ENCODE measurements at places on chromosomes 5 and 9. TPM values are rescaled to one million over a fixed set of nuclear protein-coding genes. Genes with fewer than 3 reads are reported as not detected.

GRCh38 chr9:4741365-4742089 is 525 bp upstream of the AK3 start:
- H3K36me3 ChIP-seq: no peaks in the 10 kb centered on the region
- H3K27ac ChIP-seq: peak overlapping the region; percentile 95
- H3K4me3 ChIP-seq: peak overlapping the region; percentile 85
- H3K27me3 ChIP-seq: no peaks in the 10 kb centered on the region
- peaks cover 46% of the 10 kb centered on the region for H3K4me1 ChIP-seq

GRCh38 chr9:109739760-109740159 is 40.2 kb upstream of the PALM2AKAP2 start:
- H3K4me1 ChIP-seq: peaks cover 40% of the 10 kb centered on the region
- H3K4me3 ChIP-seq: no peak overlapping the region
- H3K36me3 ChIP-seq: no peaks in the 10 kb centered on the region
- no peak for DNase-seq
- no peak overlapping the region for H3K27ac ChIP-seq
- no peaks in the 10 kb centered on the region for H3K27me3 ChIP-seq

Gene FAM169A
- 6.3 TPM for total RNA-seq

DNA sequence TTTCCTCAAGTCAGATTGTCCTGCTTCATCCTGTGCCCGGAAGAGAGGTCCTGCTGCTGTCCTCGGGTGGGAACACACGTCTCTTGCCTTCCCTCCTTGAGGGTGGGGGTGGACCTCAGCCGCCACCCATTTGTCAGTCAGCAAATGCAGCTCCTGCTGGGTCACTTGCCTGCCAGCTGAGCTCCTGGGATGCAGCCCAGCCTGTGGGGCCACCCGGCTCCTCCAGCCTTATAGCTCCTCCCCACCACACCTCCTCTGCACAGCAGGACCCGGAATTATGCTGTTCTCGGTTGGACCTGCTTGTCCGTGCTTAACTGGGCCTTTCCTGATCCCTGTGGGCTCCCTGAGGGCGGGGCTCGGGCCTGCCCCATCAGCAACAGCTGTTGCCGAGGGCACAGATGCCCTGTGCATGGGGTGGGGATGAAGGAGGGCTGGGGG is 52.7 kb downstream of the RXRA start:
- peaks cover 100% of the 10 kb centered on the region for H3K4me1 ChIP-seq
- no peaks in the 10 kb centered on the region for H3K36me3 ChIP-seq
- H3K27ac ChIP-seq: peak overlapping the region; percentile 96
- peak; percentile 70 for DNase-seq
- H3K27me3 ChIP-seq: no peaks in the 10 kb centered on the region
- H3K4me3 ChIP-seq: peak overlapping the region; percentile 42

DNA sequence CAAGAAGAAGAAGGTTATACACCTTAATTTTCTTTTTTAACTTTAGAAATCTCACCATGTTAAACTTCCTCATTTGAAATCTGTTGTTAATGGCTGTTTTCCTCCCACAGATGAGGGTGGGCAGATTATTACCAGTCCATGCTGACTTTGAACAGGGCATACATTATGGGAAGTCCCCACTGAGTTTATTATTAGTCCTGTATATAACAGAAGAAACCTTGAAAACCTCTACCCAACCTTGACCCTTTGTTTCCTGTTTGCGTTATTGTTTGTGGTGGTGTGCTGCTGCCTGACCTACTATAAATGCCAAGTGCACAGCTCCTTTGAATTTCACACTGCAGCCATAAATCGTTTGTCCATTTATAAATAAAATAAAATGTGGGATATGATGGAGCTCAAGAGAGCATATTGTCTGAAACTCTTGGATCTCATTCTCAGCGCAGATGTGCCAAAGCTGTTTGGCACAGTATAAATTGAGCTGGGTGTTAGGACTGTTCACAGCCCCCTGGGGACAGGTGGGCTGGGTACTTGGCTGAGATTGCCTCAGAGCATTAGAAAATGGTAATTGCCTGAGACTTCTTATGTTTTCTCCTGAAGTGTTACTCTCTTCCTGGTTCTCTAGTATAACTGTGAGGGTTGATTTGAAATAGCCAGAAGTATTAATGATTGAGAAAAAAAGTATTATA is 139.6 kb downstream of the SPATA31D1 start:
- no peak overlapping the region for H3K4me3 ChIP-seq
- no peaks in the 10 kb centered on the region for H3K36me3 ChIP-seq
- no peak overlapping the region for H3K27ac ChIP-seq
- no peaks in the 10 kb centered on the region for H3K27me3 ChIP-seq
- no peaks in the 10 kb centered on the region for H3K4me1 ChIP-seq

DNA sequence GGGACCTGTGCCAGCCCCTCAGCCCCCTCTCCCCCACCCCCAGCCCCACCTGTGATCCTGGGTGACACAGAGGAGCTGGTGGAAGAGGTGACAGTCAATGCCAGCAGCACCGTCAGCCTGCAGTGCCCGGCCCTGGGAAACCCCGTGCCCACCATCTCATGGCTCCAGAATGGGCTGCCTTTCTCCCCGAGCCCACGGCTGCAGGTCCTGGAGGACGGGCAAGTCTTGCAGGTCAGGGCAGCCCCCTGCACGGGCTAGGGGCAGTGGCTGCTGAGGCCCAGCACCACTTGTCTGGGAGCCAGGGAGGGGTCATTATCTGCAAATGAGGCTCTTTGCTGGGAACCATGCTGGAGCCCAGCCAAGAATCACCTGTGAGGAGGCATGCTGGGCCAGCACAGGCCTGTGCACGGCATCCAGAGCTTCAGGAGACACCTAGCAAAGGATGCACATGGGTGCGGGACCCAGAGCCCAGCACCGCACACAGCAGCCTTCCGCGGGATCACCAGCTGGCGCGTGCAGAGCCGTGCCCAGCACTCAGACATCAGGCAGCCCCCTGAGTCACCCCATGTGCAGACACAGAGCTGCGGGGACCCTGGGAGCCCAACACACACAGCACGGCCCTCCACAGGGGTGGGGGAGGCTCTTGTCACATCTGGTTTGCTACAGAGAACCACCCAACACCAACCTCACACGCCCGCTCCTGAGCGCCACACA is 62.0 kb upstream of the ASS1 start:
- no peak overlapping the region for H3K4me3 ChIP-seq
- no peak for DNase-seq
- no peak overlapping the region for H3K27ac ChIP-seq
- H3K4me1 ChIP-seq: no peaks in the 10 kb centered on the region
- H3K36me3 ChIP-seq: no peaks in the 10 kb centered on the region
- H3K27me3 ChIP-seq: peaks cover 22% of the 10 kb centered on the region

GRCh38 chr9:132023419-132024180 is 56.1 kb downstream of the MED27 start:
- no peak overlapping the region for H3K27ac ChIP-seq
- H3K4me1 ChIP-seq: peaks cover 51% of the 10 kb centered on the region
- H3K36me3 ChIP-seq: no peaks in the 10 kb centered on the region
- H3K27me3 ChIP-seq: no peaks in the 10 kb centered on the region

DNA sequence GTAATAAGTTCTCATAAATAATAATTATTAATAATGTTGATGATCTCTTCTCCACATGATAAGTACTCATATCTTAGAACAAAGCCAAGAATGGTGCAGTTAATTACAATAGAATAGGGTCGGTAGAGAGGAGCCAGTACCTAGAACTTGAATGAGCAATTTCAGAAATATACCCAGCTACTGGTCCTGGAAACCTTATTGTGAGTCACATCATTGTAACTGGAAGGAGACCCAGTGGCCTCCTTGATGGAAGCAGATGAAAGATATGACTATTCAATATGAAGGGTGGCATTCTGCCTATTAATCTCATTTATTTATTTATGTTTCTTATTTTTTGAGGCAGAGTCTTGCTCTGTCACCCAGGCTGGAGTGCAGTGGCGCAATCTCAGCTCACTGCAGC is 37.7 kb upstream of the SHOC1 start:
- H3K4me3 ChIP-seq: no peak overlapping the region
- H3K4me1 ChIP-seq: no peaks in the 10 kb centered on the region
- DNase-seq: no peak

- no peak overlapping the region for H3K4me3 ChIP-seq
- DNase-seq: no peak
- H3K27ac ChIP-seq: peak overlapping the region; percentile 30
- H3K27me3 ChIP-seq: peaks cover 4% of the 10 kb centered on the region
- no peaks in the 10 kb centered on the region for H3K4me1 ChIP-seq
- H3K36me3 ChIP-seq: no peaks in the 10 kb centered on the region
These were observed 21.6 kb downstream of the CSF1R start for GRCh38 chr5:150064681-150065220.

DNA sequence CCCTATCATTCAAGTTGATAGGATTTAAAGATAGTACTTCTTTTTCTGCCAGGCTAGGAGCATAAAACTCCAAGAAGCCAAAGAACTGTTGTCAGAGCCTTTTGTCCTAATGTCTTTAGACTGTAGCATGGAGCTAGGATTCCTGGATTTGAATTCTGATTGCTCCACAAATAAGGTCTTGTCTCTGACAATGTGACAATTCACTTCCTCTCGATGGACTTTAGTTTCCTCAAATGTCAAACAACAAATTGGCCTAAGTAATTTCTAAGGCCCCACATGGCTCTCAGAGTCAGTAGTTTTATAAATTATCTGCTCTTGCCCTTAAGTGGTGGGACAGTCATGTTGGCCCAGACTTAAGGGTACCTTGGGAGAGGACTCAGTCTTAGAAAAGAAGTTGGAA is 36.7 kb downstream of the RFK start:
- DNase-seq: no peak
- H3K27me3 ChIP-seq: no peaks in the 10 kb centered on the region
- H3K27ac ChIP-seq: no peak overlapping the region
- H3K36me3 ChIP-seq: no peaks in the 10 kb centered on the region

Gene PCDHGB3
- total RNA-seq: 6.3 TPM

GRCh38 chr5:174724484-174725260 is at the start of gene MSX2:
MSX2 (plus strand) TSS chr5:174724582; CDS start chr5:174724660, 78 bp downstream.
- DNase-seq: peak; percentile 89
- peaks cover 100% of the 10 kb centered on the region for H3K27me3 ChIP-seq
- peak within 1 kb of the TSS; percentile 82 for H3K4me3 ChIP-seq
- peaks cover 8% of the 10 kb centered on the region for H3K36me3 ChIP-seq
- H3K4me1 ChIP-seq: peaks cover 28% of the 10 kb centered on the region
- peak within 1 kb of the TSS; percentile 84 for H3K27ac ChIP-seq

DNA sequence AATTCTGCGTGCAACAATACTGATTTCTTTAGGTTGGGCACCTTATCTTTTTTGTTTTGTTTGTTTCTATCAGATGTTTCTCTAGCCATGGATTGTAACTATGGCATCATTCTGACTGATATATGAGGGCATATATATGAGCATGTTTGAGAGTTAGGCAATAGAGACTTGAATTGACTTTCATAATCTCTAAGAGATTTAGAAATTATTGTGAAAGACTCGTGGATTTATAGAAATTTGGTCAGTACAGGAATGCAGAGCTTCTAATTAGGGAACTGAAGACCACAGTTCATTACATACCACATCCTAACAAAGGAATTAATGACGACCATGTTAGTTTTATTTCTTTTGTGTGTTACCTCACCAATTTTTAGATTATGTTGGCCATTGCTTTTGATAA is 546.0 kb upstream of the GRAMD2B start:
- no peaks in the 10 kb centered on the region for H3K27me3 ChIP-seq
- DNase-seq: no peak
- H3K4me1 ChIP-seq: no peaks in the 10 kb centered on the region
- H3K4me3 ChIP-seq: no peak overlapping the region
- no peaks in the 10 kb centered on the region for H3K36me3 ChIP-seq
- H3K27ac ChIP-seq: no peak overlapping the region
